ENCODE measurements at places on chromosomes 1 and 21.

GRCh38 chr1:48080331-48081255, 83.4 kb upstream of the TRABD2B start:
- DNase-seq, result peak; percentile 62

GRCh38 chr1:227912866-227913265, 34.9 kb downstream of the WNT9A start:
- no peak for DNase-seq

DNA sequence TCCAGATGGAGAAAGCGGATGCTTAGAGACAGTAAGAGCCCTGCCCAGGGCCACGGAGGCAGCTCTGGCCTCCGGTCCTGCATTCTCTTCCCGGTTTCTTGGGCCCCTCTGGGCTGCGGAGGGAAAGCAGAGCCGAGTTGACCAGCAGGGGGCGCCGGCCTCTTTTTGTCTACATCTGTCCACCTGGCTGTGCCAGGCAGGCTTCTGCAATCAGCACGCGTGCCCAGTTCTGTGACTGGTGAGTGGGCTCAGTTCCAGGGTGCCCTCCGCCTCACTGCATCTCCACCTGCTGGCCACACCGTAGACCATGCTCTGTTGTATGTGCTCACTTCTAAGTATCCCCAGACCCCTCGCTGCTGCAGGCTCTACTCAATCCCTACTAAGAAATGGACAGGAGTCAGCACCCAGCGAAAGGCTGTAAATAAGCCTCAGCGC, 6.7 kb upstream of the HUNK start:
- DNase-seq, result peak; percentile 89

GRCh38 chr1:201882665-201883132, 6.0 kb upstream of the SHISA4 start:
- DNase-seq, result no peak

DNA sequence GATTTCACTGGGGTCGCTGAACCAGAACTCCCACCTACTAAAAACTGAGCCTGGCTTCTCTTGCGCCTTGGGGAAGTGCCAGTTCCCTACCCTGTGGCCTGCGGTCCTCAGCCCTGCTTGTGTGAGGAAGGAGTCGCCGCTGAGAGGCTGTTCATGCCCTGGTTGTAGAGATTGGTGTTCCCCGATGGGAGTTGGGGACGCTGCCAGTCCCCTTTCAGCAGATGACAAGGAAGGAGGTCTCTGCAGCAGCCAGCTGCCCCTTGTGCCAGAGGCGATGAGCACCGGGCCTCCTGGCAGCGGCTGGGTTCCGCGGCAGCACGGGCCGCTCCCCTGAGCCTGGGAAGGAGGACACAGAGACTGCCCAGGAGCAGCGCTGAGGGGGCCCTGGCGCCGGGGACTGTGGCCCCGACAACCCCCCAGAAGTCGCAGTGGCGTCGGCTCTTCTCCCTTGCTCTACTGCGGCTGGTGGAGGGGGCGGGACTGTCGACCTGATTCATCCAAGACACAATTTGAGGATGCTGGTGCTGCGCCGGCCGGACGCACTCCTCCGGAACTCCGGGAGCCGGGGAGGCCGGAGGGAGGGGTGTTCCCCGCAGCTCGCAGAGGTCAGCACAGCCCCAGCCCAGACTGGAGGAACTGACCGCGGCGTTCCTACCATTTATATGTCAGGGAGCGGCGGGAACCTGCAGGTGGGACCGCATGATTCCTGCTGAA, 12.0 kb upstream of the ADORA3 start:
- peak; percentile 27 for DNase-seq

GRCh38 chr1:22914633-22915217, 57.9 kb downstream of the LACTBL1 start:
- no peak for DNase-seq

GRCh38 chr1:30416221-30416820, 307.1 kb downstream of the MATN1 start:
- DNase-seq, result no peak
